Amniotic stem cell (primary cell): ENCODE measurements at places on chromosomes 2 and 18.
A peak's percentile ranks its signal among the peaks of the same experiment; 100 is the strongest.

DNA sequence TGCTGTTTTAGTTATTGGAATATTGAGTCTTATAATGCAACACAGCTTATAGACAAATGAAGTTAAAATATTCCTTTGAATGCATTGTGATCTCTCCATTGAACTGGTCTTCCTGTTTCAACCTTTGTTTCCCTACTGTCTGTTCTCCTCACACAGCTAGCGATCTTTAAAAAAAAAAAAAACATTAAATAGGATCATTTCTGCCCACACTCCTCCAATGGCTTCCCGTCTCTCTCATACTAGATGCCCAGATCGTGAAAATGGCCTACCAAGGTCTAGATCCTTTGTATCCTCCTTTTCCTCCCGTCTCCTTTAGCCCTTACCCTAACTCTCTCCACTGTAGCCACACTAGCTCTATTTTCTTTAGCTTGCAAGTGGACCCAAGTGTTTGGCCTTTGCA, 2.4 kb downstream of the FAM171B start:
- no peak for DNase-seq

DNA sequence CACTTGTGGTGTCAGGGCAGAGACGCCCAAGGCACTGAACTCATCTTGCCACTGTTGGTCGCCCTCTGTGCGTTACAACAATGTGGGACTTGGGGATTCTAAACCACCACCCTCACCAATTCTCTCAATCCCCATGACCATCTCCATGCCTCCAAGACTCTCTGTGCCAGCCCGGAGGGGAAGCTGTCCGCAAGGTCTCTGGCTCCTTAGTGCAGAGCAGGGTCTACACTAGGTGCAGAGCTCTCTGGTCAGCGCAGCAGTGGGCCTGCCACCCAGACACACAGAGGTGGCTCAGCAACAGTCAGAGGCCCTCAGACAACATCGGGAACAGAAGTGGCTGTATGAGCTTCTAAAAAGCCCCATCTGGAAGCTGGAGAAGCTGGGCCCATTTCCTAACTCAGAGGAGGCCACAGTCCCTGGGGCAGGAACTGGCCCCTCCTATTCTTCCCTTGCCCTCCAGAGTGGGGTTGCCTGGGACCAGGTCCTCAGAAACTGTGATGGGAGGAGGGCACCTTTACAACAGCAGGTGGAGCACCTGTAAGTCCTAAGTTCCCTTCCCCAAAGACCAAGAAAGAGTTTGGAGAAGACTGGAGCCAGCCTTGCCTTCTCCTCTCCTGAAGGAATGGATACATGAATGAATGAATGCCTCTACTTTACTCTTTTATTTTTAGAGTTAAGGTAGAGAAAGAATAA, 37.7 kb downstream of the SERTAD2 start:
- no peak for DNase-seq

DNA sequence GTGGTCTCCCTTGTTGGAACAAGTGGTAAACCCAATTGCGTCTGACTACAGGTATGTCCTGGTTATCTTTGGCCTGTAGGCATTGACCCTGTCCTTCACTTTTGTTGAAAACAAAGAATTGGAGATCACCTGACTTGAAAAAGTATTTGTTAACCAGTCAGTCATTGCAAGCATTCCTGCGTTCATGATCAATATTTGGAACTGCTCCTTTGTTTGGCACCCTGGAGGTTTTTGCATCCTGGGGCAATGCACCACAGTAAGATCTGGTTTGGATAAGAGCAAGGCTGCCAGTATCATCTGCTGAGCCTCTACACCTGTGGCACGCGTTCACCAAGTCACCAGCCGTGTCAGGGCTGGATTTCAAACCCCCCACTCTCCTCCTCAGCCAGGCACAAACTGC, 115.7 kb downstream of the DNAH6 start:
- no peak for DNase-seq

GRCh38 chr2:110718990-110719389, 13.4 kb upstream of the ACOXL start:
- no peak for DNase-seq

- peak; percentile 28 for DNase-seq
Observed at GRCh38 chr18:10057894-10058791, 144.3 kb downstream of the VAPA start.

DNA sequence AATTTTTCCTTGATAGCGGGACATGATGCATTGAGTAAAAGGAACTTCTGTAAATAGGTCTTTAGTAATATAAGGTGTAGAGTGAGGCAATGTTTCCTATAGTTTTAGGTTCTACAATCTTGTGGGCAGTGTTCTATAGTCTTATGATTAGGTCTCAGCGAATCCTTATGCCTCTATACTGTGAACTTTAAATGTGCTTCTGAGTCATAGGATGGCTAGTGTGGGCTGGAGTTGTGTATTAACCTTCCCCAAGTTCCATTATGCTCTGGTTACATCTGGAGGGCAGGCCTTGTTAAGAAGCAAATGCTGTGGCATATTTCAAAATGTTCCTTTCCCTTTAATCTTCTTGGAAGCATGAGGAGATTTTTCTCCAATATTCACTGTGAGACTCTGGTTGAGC, 73.5 kb downstream of the ROCK2 start:
- no peak for DNase-seq

DNA sequence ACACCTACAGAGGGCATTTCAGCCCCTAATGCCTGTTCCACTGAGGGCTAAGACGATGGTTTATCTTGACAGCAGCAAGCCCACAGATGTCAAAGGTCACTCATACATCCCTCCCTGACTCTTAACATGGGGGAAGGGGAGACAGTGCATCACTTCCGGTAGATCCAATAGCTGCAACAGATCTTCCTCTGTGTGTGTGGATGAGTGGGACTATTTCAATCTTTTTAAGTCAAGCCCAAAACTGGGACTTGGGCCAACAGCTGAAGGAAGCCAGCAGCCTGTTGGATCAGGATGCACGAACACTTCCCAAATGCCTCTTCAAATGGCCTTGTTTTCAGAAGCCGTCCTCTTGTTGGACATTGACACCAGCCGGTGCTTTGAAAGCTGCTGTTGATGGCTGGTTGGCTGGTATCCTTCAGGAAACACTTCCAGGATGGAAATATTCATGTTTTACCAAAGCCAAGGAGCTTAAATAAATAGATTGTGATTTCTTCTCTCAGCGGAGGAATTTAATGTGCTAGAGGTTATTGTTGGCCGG, 59.2 kb downstream of the IL1R2 start:
- DNase-seq = no peak

DNA sequence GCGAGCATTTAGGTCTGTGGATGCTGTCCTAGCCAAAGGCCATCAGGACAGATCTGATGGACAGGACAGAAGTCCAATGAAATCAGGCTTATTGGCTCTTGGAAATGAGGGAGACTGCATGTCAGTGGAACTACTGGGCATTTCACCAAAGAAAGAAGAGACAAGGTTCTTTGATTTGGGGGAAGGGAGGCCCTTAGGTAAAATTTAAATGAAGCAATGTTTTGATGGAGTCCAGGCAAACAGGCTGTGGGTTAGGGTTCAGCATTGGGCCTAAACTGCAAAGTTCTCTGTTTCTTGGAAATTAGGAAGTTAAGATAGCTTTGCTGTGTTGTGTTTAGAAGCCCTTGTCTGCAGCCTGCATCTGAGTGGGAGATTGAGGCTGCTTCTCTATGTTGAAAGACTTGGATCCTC, 31.6 kb upstream of the RNF149 start:
- DNase-seq = no peak

- DNase-seq = no peak
Observed at GRCh38 chr2:168490946-168491605, 35.0 kb downstream of the CERS6 start.

GRCh38 chr2:144454466-144455287, 65.2 kb downstream of the ZEB2 start:
- DNase-seq = no peak

DNA sequence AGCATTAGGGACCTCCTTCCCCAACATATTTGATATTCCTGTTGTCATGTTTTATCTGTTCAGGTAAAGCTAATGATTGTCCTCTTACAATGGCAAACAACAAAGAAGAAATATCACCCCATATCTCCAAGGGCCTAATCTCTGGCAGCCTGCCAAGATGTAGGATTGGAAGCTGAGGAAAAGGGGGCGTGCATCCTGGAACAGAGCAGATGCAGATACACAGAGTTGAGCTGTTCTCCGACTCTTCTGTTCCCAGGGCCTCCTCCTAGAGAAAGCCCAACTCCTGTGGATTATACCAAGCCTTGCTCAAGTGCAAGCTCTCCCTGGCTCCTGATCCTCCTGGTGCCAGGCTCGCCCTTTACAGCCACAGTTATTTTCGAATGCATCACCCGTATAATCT, 35.2 kb upstream of the CD207 start:
- DNase-seq = no peak

- DNase-seq = no peak
Observed at GRCh38 chr2:104658144-104658835, 195.6 kb upstream of the POU3F3 start.

- DNase-seq = no peak
Observed at GRCh38 chr18:42413870-42414269, 458.8 kb downstream of the PIK3C3 start.

GRCh38 chr2:17792515-17792914, 23.7 kb upstream of the MSGN1 start:
- no peak for DNase-seq

GRCh38 chr2:162317861-162318327, 590 bp downstream of the IFIH1 start:
- no peak for DNase-seq
